Hematopoietic multipotent progenitor cell treated with erythropoietin and hydrocortisone succinate and interleukin-3 and kit ligand, for 17 days (in vitro differentiated cells): ENCODE measurements at places on chromosomes 5 and 9.
A peak's percentile ranks its signal among the peaks of the same experiment; 100 is the strongest.

DNA sequence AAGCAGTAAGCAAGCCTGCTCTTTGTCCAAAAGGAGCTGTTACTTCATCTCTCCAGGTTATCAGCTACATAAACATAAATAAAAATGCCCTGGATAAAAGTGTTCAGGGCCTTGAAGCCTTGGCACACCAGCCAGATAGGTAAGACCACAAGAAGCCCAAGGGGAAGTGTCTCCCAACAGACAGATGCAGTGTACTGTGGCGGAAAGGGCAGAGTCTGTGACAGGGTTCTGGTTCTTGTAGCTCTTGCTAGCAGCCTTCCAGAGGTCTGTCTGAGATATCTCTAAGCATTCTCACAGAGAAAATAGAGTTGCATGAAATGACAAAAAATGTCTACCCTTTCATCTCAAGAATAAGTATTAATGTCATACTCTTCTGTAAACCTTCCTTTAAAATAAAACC lies 30.1 kb downstream of the ISOC1 start:
- DNase-seq, result no peak

DNA sequence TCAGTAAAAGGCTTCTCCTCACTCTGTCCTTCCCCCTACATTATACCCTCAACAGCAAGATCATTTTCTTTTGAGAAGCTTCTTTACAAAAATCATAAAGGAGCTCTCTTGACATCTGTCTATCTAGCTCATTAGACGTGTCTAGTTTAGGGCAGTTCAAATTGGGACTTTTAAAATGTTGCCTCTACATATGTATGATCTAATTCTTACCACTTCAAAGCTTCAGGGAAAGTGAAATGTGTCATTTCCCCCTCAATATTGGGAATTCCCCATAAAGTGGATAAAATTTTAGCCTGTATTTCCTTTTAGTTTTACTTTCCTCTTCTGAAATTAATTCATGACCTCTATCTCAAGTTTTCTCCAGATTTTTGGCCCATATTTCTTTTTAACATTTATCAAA lies 323.7 kb downstream of the ARRDC3 start:
- DNase-seq, result no peak

DNA sequence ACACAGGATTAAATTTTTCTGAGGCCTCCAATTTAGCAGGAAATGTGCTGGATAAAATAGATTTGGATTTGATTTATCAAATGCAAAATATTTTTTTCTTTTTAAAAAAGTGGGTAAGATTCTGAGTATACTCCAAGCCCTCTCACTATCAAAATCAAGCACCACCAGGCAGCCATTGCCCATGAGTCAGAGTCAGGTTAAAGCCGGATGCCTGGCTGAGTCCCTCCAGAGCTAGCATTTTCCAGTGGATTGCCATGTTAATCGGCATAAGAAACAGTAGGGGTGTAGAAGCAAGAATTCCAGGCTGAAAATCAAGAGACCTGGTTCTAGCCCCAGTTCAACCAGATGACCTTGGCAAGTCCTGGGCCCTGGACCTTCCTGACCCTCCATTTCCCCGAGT lies 85.3 kb downstream of the FAM114A2 start:
- no peak for DNase-seq

DNA sequence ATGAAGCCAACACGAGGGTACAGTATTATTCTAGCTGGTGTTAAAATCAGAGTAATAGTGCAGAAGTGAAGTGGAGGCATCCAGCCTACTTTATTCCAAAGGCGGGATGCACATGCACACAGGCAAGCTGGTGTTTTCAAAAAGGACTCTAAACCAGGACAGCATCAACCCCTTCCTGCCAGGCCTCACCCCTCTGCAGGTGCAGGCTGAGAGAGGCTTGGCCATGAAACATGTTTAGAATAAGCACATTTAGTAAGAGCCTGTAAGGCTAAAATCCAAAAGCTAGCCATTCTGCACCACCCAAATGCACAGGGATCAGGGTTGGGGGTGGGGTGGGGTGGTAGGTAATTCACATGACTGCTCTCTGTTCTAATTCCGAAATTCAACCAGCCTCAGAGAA lies 71.2 kb downstream of the SHC3 start:
- no peak for DNase-seq

DNA sequence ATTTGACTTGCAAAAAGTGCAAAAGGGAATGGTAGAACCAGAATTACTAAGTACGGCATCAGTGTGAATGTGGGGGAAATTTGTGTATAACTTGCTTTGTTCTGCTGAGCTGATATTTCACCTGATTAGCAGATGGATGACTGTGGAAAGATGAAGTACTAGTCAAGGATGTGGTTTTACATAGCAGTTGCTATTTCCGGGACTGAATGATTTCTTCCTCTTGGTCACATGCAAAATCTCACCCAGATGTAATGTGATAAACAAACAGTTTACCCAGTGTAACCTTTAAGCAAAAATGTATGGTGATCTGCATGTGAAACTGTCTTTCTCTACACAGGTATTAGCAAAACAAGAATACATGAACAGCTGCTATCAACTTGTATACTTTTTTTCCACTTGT lies 46.1 kb downstream of the DCP2 start:
- DNase-seq, result no peak

DNA sequence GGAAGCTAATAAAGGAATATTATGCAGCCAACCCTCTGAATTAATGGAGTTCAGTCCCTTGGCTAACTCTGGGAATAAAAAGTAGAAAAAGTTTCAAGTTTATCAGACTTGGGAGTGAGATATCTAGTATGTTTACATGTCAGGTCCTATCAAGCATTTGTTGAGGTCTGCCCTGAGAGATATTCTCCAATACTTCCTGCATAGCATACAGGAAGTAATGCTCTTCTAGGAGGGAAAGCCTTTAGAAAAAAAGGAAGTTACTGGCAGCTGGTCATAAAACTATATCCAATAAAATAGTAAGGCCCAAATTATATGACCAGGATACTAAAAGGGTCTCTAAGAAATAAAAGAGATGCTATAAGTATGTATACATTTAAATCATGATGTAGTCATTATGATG lies 594.1 kb upstream of the FTMT start:
- no peak for DNase-seq

DNA sequence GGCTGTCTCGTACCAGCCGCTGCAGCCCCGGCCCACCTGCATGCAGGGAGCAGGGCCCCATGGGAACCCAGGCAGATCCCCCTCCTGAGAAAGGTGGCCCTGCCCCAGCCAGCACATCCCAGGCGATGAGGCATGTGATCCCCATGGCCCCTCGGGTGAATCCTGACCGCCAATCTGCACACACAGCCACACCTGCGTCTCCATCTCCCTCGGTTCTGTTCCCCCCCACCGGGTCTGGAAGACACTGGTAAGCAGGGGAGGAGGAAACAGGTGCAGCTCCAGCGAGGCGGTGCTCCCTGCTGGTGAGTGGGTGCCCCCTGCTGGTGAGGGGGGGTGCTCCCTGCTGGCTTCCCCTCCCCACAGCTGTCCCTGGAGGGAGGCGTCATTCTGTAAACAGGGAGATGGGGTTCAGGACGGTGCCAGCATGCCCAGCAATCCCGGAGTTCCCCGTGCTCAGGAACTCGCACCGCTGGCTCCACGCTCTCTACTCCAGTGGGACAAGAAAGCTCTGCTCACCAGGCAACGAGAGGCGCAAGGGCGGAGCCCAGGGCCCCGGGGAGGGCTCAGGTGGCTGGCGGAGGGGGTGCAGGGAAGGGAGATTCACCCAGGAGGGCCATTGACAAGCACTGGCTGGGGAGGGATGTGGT lies 28.4 kb upstream of the SLC12A7 start:
- peak; percentile 80 for DNase-seq

GRCh38 chr5:61586096-61587084 lies 254.3 kb downstream of the ZSWIM6 start:
- no peak for DNase-seq

GRCh38 chr5:5585751-5586341 lies 163.4 kb downstream of the ICE1 start:
- no peak for DNase-seq

GRCh38 chr9:113594484-113595299 lies 131.2 kb downstream of the RGS3 start:
- no peak for DNase-seq

DNA sequence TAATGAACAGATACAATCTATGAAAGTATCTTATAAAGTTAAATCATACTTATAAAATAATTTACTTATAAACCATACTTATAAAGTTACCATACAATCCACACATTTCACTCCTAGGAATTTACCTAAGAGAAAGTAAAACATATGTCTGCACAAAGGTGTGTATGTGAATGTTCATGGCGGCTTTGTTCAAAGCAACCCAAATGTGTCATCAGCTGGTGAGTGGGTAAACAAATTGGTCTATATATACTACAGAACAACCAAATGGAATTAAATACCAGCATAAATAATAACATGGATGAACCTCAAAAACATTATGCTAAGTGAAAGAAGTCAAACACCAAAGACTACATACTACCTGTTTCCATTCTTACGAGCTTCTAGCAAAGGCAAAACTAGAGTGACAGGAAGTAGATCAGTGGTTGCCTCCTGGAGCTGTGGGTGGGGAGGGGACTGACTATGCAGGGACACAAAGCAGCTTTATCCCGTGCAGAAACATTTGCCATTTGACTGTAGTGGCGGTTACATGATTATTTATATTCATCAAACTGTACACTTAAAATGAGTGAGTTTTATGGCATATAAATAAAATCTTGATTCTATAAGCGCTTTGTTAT lies 10.6 kb downstream of the TRAF1 start:
- DNase-seq, result no peak

DNA sequence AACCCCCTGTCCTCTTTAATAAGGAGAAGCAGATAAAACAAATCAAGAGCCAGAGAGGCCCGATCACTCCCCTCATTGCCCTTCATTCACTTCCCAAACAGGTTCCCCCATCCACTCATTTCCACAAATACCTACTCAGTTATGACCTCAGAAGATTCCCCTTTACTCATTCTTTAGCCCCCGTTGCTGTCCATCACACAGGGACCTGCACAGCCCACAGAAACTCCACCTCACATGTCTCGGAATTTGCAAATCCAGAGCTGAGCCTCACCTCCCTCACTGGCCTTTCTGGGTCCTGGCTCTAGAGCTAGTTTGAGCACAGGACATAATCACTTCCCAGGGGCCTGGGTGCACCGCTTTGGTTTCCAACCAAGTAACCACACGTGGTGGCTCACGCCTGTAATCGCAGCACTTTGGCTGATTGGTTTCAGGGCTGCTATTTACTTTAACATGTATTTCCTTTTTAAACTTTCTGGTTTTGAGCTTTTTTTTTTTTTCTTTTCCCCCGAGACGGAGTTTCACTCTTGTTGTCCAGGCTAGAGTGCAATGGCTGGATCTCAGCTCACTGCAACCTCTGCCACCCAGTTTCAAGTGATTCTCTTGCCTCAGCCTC lies 17.8 kb downstream of the ATP6V0E1 start:
- no peak for DNase-seq

- no peak for DNase-seq
Measured at GRCh38 chr5:138520971-138521370, 22.1 kb downstream of the ETF1 start.

- no peak for DNase-seq
Measured at GRCh38 chr5:10933121-10933520, 172.1 kb upstream of the DAP start.

DNA sequence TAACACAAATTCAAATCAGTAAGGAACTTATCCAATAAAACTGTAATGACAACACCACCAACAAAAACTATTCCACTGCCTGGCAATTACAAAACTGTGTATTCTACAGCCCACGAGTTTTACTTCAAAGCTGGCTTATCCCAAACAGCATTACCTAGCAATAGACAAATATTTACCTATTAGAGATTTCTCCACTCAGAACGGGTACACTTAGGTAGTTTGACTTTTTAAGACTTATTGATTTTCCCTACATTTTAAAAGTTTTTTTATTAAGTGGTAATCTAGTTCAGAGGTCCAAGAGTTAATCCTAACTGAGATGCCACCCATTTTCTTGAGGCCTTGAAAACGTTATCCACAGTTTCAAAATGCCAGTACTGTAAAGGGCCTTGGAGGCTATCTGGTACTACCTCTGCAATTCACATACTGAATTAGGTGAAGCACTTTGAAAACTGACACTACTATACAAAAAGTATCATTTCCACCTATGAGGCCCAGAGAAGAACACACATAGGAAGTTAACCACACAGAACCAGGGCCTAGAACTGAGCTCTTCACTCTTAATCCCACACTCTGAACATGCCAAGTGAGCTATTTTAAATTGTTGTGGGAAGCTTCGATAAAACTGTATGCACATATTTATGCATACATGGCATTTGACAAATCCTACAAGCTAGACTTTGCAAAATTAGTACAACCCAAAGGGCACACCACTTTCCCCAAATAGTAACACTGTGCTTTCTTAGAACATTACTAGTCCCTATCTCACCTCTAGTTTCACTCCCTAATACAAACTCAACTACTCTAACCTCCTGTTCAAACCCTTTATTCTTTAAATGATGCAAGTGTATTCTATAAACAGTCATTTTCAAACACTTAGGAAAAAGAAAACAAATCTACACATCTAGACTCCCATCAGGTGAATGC lies 2.1 kb downstream of the NADK2 start:
- peak; percentile 14 for DNase-seq
